ENCODE measurements at places on chromosomes 5 and 9. TPM values are rescaled to one million over a fixed set of nuclear protein-coding genes. Genes with fewer than 3 reads are reported as not detected.

The SPINK4 gene
- total RNA-seq, result not detected

The HRCT1 gene
- total RNA-seq, result not detected

The PCDHGB6 gene
- 0.10 TPM for total RNA-seq

The QSOX2 gene
- 12.6 TPM for total RNA-seq

The NAIP gene
- total RNA-seq, result 24.1 TPM

The SPOCK1 gene
- total RNA-seq, result not detected

The LCN10 gene
- total RNA-seq, result 0.90 TPM

The POC5 gene
- 9.9 TPM for total RNA-seq

The FAM78A gene
- total RNA-seq, result 59.5 TPM

The HTR1A gene
- total RNA-seq, result not detected

The HMMR gene
- 0.52 TPM for total RNA-seq

The MLANA gene
- total RNA-seq, result not detected

The SKIC3 gene
- 90.2 TPM for total RNA-seq

The MARCOL gene
- not detected for total RNA-seq

The OTP gene
- not detected for total RNA-seq

The DIPK1B gene
- total RNA-seq, result 3.2 TPM

The CTXN3 gene
- total RNA-seq, result not detected

The SPAG8 gene
- total RNA-seq, result 0.81 TPM

The DDX4 gene
- total RNA-seq, result not detected

The PRRX2 gene
- not detected for total RNA-seq

The RNF180 gene
- not detected for total RNA-seq

The SLC44A1 gene
- 14.9 TPM for total RNA-seq

The STK32A gene
- not detected for total RNA-seq

The SH3PXD2B gene
- 0.21 TPM for total RNA-seq

The PCDHA11 gene
- total RNA-seq, result not detected

The CNTFR gene
- not detected for total RNA-seq

The LCN12 gene
- total RNA-seq, result 4.2 TPM

The F2RL2 gene
- not detected for total RNA-seq

The KCNIP1 gene
- not detected for total RNA-seq

The CCL21 gene
- not detected for total RNA-seq

The MPDZ gene
- not detected for total RNA-seq

The TNIP1 gene
- total RNA-seq, result 227 TPM

The SLC35A4 gene
- 45.0 TPM for total RNA-seq

The ATP6V0E1 gene
- 104 TPM for total RNA-seq

The PCDHB7 gene
- total RNA-seq, result not detected

The KCNMB1 gene
- 0.42 TPM for total RNA-seq

Data from T-helper 17 cell (primary cell).